ENCODE measurements at places on chromosomes 2 and 18.

DNA sequence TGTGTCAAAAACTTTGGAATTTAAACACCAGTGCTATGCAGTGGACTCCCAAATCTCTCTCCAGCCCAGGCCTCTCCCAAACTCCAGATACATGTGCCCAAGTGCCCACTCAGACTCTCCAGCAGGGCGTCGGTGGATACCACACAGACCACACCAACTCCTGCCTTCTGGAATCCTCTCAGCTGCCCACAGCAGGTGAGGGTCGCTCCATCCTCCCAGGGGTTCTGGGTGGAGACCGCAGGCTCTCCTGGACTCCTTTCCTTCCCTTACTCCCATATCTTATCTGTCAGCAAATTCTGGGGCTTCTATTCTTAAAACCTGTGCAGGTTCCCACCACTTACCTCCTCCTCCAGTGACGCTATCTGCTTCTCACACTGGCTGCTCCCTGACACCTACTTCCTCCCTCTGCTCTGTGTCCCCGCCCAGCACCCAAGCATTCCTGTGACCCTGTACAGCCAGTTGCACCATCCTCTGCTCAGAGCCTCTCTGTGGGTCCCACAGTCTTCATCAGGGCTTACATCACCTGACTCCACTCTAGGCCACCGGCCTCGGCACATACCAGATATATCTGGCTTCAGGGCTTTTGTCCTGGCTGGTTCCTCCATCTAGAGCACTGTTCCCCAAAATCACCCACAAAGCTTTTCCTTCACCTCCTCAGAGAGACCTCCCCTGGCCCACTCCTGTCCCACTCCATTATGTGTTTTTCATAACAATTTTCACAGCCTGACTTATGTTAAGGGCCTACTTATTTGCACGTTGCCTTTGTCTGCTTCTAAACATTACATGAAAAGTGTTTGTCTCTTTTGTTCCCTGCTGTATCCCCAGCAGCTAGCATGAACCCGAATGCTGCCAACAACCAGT is 2.6 kb upstream of the IMP4 start:
- DNase-seq, result no peak

DNA sequence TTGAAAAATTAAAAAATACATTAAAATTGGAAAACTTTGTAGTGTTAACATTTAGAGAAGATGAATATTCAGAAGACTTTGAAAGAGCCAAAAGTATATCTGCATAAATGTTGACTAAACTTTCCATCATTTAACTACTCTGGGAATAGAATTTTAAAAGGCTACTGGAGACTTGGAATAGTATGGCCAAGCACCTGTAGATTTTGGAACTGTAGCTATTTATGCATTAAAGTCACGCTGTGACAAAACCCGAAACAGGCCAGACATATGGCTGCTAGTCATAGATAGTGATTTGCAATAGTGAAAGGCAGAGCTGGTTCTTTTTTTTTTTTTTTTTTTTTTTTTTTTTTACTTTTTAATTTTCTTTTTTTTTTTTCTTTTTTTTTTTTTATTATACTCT is 396.0 kb downstream of the SOCS6 start:
- DNase-seq, result no peak

DNA sequence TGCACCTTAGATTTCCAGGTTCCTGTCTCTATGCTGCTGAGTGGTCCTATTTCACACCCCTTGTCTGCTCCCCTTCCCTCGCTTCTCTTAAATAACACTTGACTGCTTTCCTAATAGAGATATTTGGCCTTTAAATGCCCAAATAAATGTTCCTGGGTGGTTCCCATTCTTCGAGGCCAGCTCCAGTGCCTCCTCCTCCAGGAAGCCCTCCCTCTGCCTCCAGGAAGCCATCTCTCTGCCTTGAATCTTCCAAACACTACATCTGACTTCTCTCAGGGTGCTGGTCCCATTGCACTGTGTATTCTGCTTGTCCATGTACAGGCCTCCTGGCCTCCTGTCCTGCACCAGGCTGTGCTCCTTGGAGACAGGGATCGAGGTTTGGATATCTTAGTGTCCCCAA is 14.2 kb downstream of the EHD3 start:
- no peak for DNase-seq

DNA sequence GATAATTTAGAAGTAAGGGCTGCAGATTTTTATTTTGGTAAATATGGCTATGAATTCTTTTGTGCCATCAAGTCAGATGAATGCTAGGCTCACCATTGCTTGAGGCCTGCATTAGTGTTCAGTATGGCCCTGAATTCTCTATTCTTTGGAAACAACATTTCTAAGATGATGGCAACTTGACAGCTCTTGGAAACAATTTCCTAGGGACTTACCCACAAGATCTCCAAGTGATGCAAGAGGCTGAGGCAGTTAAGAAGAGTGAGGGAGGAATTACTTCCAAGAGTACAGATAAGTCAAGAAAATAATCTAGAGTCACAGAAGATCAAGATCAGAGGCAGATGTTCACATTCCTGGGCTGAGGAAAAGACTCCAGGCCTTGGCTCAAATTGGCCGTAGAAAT is 129.1 kb downstream of the NRP2 start:
- no peak for DNase-seq

DNA sequence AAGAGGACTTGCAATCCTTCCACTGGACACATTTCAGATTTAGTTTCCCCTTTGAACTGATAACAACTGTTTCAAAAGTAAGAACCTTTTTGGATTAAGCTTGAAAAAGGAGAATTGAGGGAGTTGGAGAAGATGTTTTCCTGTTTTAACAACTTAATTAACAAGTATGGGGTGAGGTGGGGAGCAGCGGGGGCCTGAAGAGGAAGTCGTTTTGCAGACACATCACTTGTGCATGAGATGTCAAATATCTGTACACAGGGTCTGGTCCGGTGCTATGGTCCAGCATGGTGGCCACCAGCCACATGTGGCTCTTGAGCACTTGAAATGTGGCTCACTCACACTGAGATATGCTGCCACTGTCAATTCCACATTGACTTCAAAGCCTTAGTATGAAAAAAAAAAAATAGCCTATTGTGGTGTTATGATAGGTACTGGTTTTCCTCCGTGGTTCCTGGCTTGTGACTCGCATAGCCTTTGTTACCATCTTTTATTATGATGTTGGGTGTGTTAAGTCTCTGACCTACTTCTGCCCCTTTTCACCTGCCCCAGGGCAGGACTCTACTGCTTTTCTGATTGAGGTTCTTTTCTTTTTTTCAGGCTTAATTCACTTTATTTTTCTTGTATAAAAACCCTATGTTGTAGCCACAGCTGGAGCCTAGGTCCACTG is 205.5 kb downstream of the BCL2 start:
- no peak for DNase-seq

DNA sequence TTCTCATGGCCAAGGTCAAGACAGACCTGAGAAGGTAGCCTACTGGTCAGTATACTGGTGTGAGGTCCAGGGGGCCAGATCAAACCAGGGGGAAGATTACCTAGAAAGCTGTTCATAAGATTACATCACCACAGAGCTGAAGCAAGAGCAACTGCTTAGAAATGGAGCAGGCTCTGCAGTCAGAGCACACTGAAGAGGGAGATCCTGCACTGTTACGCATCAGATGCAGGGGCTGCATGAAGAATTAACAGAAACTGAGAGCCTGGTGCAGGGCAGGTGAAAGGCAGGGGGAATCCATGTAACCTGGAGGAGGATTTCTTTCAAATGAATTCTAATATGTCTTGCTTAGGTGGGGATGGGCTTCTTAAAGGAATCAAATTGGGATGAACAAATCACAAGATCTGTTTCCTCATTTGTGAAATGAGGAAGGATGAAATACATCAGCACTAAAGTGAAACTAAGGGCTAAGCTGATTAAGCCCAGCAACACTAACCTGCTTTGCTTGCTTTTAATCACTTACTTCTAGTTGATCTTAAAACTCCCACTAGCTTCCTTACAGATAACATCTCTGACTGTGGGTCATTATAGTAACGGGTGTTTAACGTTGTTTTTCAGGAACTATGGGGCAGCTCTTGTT is 74.3 kb upstream of the ADAM23 start:
- DNase-seq, result no peak

All from esophagus squamous epithelium (tissue), 5 donors.